ENCODE measurements at places on chromosomes 12 and 14. TPM values are rescaled to one million over a fixed set of nuclear protein-coding genes. Genes with fewer than 3 reads are reported as not detected.

Gene CCDC184
- 2.5 TPM for total RNA-seq

Gene NANOG
- total RNA-seq, result not detected

Gene DPPA3
- not detected for total RNA-seq

Gene YBX3
- 271 TPM for total RNA-seq

Gene LMNTD1
- not detected for total RNA-seq

Gene PRR4
- total RNA-seq, result 1.5 TPM

Gene GZMB
- total RNA-seq, result not detected

Gene ACACB
- total RNA-seq, result 6.0 TPM

Data from A549 treated with CpdA at 1 μM for 4 hours (cell line).